ENCODE measurements at places on chromosomes 12 and 14. TPM values are rescaled to one million over a fixed set of nuclear protein-coding genes. Genes with fewer than 3 reads are reported as not detected.

- no peak overlapping the region for H3K27ac ChIP-seq
- DNase-seq = no peak
- H3K27me3 ChIP-seq = peaks cover 12% of the 10 kb centered on the region
- H3K36me3 ChIP-seq = no peaks in the 10 kb centered on the region
Observed at GRCh38 chr12:71972441-71973074, 33.9 kb downstream of the TPH2 start.

DNA sequence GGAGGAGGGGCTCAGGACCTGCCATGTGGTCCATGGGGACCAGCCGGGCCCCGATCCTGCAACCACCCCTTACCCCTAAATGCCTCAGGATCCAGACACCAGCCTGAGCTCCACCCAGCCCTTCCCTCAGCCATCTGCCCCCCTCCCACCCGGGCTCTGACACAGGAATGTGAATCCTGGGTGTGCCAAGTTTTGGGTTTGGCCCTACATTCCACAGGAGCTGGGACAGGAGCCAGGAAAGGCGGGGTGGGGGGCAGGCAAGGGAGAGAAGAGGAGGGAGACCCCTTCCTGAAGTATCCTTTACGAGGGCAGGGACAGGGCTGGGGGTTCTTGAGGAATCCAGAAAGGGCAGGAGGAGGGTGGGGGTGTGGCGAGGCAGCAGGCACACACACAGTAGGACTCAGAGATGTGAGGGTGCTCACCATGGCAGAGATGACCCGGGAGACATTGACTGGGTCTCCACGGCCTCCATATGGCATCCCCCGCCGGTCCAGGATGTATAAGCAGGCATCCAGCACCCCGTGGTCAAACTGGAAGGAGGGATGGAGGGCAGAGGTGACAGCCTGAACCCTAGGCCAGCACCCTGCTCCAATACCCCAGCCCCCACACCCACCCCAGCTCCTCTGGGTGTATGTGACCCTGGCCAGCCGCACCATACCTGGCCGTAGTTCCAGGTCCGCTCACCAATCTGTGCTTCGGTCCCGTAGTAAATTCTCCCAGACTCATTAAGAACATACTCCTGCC is 3.5 kb downstream of the TGM1 start:
- H3K36me3 ChIP-seq = peaks cover 2% of the 10 kb centered on the region
- no peak for DNase-seq
- no peaks in the 10 kb centered on the region for H3K4me1 ChIP-seq
- no peaks in the 10 kb centered on the region for H3K27me3 ChIP-seq

- no peak overlapping the region for H3K4me3 ChIP-seq
- no peak for DNase-seq
- H3K27me3 ChIP-seq = no peaks in the 10 kb centered on the region
- H3K27ac ChIP-seq = no peak overlapping the region
- H3K36me3 ChIP-seq = no peaks in the 10 kb centered on the region
- H3K4me1 ChIP-seq = no peaks in the 10 kb centered on the region
Observed at GRCh38 chr12:129246630-129247029, 393.4 kb downstream of the GLT1D1 start.

DNA sequence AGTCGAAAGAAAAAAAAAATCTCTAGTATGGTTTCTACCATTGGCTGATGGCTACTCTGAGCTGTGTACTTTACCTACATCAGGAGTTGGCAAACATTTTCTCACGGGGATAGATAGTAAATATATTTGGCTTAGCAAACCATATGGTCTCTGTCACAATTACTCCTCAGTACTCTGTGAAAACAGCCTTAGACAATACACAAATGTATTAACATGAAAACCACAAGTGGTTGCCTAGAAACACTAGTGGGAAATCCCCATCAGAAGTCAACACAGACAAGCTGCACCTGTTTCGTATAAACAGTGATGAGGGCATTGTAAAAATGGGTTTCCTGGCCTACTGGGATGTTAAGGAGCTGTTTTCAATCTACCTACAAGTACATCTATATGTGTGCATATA is 84.6 kb upstream of the NAV3 start:
- no peak for DNase-seq
- no peaks in the 10 kb centered on the region for H3K4me1 ChIP-seq
- no peak overlapping the region for H3K4me3 ChIP-seq
- no peaks in the 10 kb centered on the region for H3K36me3 ChIP-seq

The ACSS3 gene
- not detected for total RNA-seq

The ASCL4 gene
- total RNA-seq = not detected

The COX8C gene
- total RNA-seq = not detected

DNA sequence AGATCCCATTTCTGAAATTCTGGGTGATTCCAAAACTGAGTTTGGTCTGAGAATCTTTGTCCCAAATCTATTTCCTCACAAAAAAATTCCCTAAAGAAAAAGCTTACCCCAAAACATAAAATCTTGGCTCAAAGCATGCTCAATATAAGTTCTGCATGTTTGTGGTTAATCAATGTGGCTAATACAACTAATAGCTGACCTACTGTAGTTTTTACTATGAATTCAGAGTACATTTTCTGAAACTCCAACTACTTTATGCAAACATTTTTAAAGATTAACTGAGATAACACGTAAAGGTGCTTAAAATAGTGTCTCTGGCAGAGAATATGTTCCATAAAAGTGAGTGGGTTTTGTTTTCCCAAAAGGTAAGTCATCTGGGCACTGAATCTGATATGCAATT is 133.1 kb downstream of the MED13L start:
- H3K27ac ChIP-seq = no peak overlapping the region
- H3K4me3 ChIP-seq = no peak overlapping the region
- no peaks in the 10 kb centered on the region for H3K36me3 ChIP-seq
- peaks cover 32% of the 10 kb centered on the region for H3K4me1 ChIP-seq

GRCh38 chr12:116257215-116257614 is 20.3 kb downstream of the MED13L start:
- peaks cover 13% of the 10 kb centered on the region for H3K36me3 ChIP-seq
- no peak for DNase-seq
- no peak overlapping the region for H3K27ac ChIP-seq
- no peaks in the 10 kb centered on the region for H3K27me3 ChIP-seq

The CCDC184 gene
- 0.57 TPM for total RNA-seq

GRCh38 chr12:108752387-108752786 is 21.1 kb upstream of the CORO1C start:
- no peak overlapping the region for H3K4me3 ChIP-seq
- H3K4me1 ChIP-seq = no peaks in the 10 kb centered on the region
- peaks cover under 1% of the 10 kb centered on the region for H3K27me3 ChIP-seq
- no peak for DNase-seq

The CAPZA3 gene
- not detected for total RNA-seq
